GM04503 (cell line): ENCODE measurements at places on chromosomes 4 and X.

- DNase-seq: no peak
Measured at GRCh38 chr4:955931-956381, 17.4 kb downstream of the DGKQ start.

- DNase-seq: no peak
Measured at GRCh38 chrX:113136836-113137235, 296.2 kb upstream of the AMOT start.

- DNase-seq: no peak
Measured at GRCh38 chrX:7088968-7089615, 58.4 kb upstream of the STS start.

DNA sequence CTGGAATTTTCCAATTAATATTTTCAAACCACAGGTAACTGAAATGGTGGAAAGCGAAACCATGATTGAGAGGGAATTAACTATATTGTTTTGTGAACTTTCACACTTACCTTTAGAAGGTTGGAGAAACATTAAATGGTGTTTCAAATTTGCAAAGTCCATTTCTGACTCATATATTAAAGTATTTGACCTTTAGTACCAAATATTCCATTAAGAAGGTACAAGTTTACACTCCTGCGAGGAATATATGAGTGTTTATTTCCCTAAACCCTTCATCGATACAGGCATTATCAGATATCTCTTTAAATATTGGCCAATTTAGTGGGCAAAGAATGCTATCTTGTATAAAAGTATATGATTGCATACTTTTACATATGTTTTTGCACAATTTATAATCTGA lies 44.1 kb upstream of the NPNT start:
- DNase-seq: no peak

DNA sequence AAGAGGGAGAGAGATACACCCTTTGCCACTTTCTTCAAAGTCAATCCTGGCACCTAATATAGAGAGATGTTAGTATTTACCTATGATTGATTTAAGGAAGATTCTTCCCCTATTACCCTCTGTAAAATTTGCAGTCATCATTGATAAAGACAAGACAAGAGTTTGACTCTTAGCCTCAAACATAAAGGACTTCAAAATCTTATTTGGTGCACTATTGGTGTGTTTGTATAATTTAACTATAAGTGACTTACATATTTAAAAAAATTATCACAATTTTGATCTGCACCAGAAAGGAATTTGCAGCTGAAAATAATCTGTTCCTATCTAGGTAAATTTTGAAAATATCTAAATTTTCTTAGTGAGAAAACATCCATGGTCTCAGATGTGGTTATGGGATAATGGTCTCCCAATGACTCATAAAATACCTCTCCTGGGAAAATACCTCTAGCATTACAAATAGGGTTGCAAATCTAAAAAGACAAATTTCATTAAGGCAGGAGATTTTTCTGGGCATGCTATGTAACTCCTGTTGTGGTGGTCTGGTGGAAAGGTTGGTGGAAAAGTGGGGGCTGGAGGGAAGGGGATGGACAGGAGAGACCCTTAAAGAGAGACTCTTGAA lies 173.6 kb upstream of the MED14 start:
- no peak for DNase-seq

- DNase-seq: no peak
Measured at GRCh38 chr4:169668069-169668721, 47.8 kb downstream of the CLCN3 start.

- DNase-seq: no peak
Measured at GRCh38 chrX:70336767-70337166, 46.9 kb downstream of the KIF4A start.

- no peak for DNase-seq
Measured at GRCh38 chr4:67198727-67199126, 346.6 kb downstream of the CENPC start.

GRCh38 chrX:83319023-83319422 lies 189.1 kb upstream of the POU3F4 start:
- no peak for DNase-seq

DNA sequence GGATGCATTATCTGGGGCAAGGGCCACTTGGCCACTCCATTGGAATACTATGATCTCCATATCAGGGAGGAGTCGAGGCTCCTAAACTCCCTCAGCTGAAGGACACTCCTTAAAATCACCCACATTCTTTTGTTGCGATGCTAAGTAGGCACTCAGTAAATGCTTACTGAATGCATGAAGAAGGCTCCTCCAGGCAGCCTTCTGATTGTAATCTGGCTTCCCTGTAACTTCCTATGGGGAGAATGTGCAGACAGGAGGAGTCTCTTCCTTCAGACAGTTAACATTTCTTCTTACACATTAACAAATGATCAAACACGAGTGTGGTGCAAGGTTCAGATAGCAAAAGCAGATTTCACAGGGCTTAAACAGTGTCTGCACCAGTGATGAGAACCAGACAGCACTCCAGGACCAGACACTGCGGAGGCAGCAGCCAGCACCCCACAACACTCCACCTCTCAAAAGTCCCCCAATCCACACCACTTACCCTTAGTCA lies 21.4 kb upstream of the USO1 start:
- no peak for DNase-seq

DNA sequence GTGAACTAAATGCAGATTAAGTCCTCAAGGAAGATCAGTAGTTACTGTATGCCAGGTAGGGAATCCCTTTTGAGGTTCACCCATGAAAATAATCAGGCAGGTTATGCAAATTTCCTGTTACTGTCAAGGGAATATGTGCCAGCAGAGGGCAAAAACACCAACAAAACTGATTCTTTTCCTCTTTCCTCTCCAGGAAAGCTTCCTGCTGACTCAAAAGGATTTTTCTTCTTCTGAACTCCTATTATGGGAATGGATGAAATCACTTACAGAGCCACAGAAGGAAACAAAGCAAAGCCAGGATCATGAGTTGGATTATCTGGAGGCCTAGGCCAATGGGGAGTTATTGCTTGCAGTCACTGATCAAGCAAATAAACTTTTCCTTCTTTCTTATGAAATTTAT lies 49.7 kb downstream of the TMPRSS11F start:
- DNase-seq: no peak

- DNase-seq: no peak
Measured at GRCh38 chrX:149567621-149568417, 18.1 kb upstream of the HSFX3 start.

GRCh38 chr4:70298051-70298450 lies 36.7 kb upstream of the CABS1 start:
- DNase-seq: no peak

DNA sequence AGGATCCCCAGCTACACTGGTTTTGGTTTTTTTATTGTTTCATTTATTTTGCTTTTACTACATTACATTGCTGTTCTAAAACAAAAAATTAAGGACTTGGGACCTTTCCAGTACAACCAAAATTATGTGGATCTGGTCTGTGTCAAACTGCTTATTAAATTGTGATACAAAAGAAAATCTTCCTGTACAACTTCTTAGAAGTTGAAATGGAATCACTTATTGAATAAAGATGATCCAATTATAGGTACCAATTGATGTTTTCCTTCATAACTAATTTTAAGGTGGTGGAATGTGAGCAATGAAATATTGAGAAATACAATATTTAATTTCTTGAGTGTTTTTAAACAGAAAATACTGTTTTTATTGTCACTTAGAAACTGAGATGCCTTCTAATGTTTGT lies 67.3 kb downstream of the C4orf46 start:
- no peak for DNase-seq

GRCh38 chr4:152164561-152164960 lies 371.3 kb downstream of the FBXW7 start:
- DNase-seq: no peak

DNA sequence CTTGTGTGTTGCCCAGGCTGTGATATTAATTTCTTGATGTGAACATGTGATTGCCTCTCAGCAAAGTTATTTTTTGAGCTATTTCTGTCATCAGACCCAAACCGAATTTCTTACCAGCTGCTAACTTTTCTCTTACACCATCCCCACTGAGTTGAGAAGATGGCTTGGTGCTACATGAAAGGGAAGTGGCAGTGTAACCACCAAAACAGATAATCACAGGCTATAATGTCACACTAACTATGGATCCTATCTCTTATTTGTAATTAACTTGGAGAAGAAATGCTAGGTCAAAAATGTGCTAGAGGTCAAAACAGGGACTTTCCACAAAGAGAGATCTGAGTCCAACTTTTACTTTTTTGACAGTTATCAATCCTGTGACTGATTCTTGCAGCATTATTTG lies 43.8 kb downstream of the ELOVL6 start:
- DNase-seq: no peak

DNA sequence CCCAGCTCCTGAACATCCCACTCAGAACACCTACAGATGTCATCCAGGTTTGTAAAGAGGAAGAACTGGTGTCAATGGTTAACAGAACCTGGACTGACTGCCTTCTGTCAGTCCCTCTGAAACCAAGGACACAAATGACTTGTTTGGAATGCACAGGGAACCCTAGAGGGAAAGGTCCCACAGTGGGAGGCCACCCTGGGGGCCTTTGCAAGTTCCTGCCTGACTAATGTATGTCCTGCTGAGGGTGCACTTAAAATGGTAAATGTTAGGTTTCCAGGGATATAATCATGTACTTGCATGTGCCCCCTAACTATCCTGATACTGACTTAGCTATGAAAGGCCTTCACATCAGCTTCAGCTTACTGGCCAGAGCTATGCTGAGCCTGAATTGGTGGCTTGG lies 15.0 kb upstream of the XAGE2 start:
- no peak for DNase-seq

GRCh38 chr4:98448908-98449307 lies 187.7 kb downstream of the RAP1GDS1 start:
- DNase-seq: no peak

DNA sequence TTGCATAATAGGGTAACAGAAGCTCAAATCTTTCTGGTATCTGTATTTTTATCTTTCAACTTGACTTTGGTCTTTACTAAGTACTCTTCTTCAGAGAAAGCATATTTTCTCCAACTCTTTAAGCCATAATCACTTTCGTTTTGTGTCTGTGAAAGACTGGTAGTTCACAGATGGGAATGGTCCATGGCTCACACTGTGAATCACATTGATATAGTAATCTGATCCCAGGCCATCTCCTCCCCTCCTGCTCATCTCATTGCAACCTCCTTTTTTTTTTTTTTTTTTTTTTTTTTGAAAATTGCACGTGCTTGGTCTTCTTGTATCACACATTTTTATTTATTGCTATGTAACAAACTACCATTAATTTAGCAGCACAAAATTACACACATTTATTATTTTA lies 694.5 kb upstream of the SLIT2 start:
- DNase-seq: no peak
